ENCODE measurements at places on chromosomes 12 and 14.

GRCh38 chr12:58957298-58957697 lies 37.0 kb upstream of the LRIG3 start:
- DNase-seq = no peak

DNA sequence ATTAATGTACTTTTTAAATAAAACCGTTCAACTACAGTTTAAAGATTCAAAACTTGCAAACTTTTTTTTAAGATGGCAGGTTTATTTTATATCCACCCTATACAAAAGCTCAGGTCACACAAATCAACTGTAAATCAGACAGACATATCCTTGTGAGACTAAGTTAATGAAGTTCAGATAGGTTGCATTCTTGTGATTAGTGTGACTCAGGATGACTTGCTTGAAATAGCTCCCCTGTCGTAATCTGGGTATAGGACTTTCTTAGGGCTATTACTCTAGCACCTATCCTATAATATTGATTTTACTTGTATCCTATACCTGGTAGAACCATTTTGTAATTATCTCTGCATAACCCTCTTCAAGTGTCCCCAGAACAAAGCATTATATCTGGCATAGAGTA lies 9.5 kb upstream of the PRKD1 start:
- DNase-seq = no peak

- no peak for DNase-seq
These were observed 7.4 kb upstream of the TMEM132C start for GRCh38 chr12:128259556-128260070.

DNA sequence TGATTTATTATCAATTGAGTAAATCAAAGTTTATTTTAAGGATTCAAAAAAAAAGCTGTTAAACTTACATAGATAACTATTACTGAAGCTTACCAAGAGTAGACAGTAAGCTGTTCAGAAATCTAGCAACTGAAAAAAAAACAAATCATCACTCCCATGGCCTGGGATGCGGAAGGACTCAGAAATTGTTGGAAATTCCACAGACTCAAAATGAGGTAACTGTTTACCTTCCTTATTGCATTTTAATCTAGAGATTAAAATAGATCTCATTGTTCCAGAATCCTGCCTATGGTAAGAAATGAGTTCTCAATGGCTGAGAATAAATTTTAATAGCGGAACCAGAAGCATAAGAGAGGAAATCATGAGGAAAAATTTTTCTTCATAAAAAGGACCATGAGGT lies 87.2 kb downstream of the PPM1H start:
- DNase-seq = no peak

DNA sequence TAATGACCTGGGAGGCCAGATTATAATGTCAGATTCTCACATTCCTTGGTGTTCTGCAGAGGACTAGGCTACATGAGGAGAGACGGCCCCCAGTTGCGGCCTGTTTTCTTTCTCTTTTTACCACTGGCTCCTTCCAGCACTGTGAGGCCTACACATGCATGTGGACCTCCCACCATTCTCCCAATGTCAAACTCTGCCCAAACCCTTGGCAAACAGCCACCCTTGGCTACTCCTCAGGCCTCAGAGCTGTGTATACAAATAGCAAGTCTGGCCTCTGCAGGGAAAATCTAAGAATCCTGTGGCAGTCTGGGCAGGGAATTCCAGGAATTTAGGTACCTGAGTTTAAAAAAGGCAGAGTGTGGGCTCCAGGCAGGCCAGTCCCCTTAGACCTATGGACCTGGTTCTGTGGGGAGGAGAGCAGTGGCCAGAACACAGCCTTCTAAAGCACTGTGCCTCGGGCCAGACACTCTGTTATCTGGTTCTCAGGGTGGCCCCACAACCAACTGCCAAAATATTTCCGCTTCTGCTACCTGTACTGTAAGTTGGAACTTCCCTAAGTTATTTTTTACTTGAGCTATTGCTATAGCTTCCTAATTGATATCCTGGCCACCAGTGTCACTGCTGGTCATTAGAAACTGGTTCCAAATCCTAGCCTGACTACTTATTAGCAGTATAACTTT lies 19.9 kb upstream of the NEDD1 start:
- DNase-seq = no peak

Data from stimulated activated CD4-positive, alpha-beta T cell treated with anti-CD3 and anti-CD28 coated beads, Interleukin-15, amount 100 ng/mL, for 1 hour (primary cell).